ENCODE measurements at places on chromosomes 13 and 19.
A peak's percentile ranks its signal among the peaks of the same experiment; 100 is the strongest.

GRCh38 chr13:87999788-88000187 is 328.6 kb downstream of the SLITRK5 start:
- no peak for DNase-seq

GRCh38 chr13:91270031-91270430 is 77.5 kb upstream of the MIR17HG start:
- no peak for DNase-seq

- DNase-seq = no peak
Observed at GRCh38 chr19:5439452-5439851, 15.8 kb upstream of the ZNRF4 start.

GRCh38 chr19:55647732-55648584 is at the start of gene CCDC106:
TSS of gene CCDC106 (plus strand) at chr19:55648212. CDS start at chr19:55649047, 835 bp downstream.
- DNase-seq = peak; percentile 56

- DNase-seq = no peak
Observed at GRCh38 chr13:44157606-44158005, 216.0 kb upstream of the SERP2 start.

DNA sequence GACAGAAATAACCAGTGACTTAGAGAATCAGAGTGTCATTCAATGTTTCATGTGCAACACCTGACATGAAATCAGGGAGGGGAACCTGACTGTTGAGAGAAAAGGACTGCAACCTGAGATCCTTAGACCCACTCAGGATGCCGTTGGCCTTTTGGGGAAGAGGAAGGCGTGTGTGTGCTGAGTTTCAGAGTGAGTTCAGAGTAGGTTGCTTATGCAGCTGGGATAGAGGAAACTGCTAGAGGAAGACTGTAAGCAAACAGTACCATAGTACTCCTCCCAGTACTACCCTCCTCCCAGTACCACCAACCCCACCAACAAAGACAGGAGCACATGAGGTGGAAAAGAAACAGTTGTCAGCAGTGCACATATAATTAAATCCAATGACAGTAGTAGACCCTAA is 63.7 kb downstream of the KL start:
- no peak for DNase-seq

GRCh38 chr19:5804516-5805461 is at the start of gene NRTN:
TSS of gene NRTN (plus strand) at chr19:5805067. CDS start at chr19:5824166, 19,099 bp downstream.
- DNase-seq = no peak

DNA sequence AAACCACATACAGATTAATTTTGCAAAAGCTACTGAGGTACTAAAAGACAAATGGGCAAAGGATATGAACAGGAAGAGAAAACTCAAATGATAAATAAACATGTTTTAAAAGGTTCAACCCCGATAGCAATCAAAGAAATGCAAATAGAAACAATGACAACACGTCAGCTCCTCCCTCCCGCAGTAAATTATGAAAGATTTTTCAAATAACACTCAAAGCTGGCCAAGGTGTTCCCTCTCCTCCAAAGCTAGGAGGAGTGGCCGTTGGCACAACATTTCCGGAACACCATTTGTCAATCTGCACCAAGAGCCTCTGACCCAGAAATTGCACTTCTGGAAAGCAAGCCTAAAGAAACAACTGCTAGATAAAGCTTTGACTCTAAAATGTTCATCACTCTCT is 28.3 kb downstream of the INSR start:
- DNase-seq = no peak

Measured in CD4-positive, alpha-beta memory T cell (primary cell).